ENCODE measurements at places on chromosomes 11 and 22.

DNA sequence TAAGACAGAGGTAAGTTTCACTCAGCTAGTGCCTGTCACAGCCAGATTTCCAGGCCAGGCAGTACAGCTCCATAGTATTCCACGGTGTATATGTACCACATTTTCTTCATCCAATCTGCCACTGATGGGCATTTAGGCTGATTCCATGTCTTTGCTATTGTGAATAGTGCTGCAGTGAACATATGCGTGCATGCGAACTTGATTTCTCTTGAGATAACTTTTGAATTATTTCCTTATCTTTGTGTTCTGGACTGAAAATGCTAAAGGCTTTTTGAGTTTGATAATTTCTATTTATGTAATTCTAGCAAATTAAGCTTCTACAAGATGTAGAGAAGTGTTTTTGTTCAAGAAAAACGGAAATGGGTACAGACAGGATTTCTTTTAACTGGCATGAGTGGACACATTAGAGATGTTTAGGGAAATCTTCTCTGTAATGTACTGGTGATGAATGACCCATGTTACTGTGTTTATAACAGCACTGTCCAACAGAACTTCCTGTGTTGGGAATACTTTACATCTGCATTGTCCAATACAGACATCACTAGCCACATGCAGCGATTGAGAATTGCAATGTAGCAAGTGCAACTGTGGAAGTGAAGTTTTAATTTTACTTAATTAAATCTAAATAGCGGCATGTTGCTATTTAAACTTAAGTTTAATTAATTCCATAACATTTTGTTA lies 151.3 kb downstream of the CADM1 start:
- DNase-seq: no peak

- peak; percentile 62 for DNase-seq
Observed at GRCh38 chr11:130145975-130146776, 13.4 kb upstream of the ST14 start.

- DNase-seq: no peak
Observed at GRCh38 chr11:117226388-117227385, 5.2 kb downstream of the PCSK7 start.

DNA sequence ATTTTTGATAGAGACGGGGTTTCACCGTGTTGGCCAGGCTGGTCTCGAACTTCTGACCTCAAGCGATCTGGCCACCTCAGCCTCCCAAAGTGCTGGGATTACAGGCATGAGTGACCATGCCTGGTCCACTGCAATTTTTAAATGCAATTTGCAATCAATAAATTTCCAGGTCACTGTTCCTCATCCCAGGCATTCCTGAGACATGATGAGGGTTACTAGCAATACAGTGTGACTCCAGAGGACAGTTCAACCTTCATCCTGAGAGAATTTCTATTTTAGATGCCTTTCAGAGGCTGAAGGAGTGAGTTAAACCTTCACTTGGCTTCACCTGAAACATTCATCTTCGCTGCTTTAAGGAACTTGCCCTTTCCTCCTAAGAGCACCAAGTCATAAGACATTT lies 9.7 kb upstream of the UBASH3B start:
- no peak for DNase-seq

GRCh38 chr11:45285930-45286632 lies at the start of gene SYT13:
Gene SYT13 (minus strand): TSS chr11:45286341. CDS start chr11:45286207, 134 bp downstream.
- DNase-seq: no peak

- DNase-seq: peak; percentile 82
Observed at GRCh38 chr11:2137202-2138067, 1.8 kb downstream of the IGF2 start.

GRCh38 chr11:37946155-37946766 lies 1348.2 kb upstream of the RAG2 start:
- DNase-seq: no peak
